NCI-H1417 (cell line): ENCODE measurements at places on chromosomes 11 and 22.

DNA sequence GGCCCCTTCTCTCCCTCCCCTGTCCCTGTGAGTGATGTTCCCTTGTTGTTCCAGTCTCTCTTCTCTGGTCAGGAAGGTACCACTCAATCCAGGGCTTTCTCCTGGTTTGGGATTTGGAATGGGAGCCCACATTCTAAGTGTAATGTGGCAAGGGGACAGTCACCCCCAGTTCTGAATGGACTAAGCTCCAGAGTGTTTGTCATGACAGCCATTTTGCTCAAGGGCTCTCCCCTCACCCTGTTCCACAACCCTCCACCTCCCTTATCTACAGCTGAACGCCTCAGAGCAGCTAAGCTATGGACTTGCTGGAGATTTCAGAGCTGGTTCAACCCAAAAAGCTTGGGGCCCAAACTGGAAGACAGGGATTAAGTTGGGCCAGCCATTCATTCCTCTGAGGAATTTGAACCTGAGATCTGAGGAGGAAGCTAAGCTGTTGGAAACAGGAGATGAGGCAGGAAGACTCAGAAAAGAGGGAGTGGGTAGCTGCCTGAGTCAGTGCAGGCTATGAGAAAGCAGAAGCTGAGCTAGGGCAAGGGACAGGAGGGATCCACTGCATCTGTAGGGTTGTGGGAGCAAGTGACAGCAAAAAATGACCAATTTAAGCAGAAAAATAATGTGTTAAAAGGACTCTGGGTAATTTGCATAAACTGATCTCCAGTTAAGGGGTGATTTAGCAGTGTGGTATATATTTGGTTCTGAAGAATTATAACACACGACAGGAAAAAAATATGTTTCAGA lies 22.9 kb upstream of the FCHSD2 start:
- DNase-seq = no peak

- peak; percentile 42 for DNase-seq
Measured at GRCh38 chr11:827146-827896, 398 bp upstream of the CRACR2B start.

- no peak for DNase-seq
Measured at GRCh38 chr22:29726106-29726505, 6.3 kb downstream of the CABP7 start.

- DNase-seq = no peak
Measured at GRCh38 chr11:57614234-57614772, 16.8 kb downstream of the SERPING1 start.

DNA sequence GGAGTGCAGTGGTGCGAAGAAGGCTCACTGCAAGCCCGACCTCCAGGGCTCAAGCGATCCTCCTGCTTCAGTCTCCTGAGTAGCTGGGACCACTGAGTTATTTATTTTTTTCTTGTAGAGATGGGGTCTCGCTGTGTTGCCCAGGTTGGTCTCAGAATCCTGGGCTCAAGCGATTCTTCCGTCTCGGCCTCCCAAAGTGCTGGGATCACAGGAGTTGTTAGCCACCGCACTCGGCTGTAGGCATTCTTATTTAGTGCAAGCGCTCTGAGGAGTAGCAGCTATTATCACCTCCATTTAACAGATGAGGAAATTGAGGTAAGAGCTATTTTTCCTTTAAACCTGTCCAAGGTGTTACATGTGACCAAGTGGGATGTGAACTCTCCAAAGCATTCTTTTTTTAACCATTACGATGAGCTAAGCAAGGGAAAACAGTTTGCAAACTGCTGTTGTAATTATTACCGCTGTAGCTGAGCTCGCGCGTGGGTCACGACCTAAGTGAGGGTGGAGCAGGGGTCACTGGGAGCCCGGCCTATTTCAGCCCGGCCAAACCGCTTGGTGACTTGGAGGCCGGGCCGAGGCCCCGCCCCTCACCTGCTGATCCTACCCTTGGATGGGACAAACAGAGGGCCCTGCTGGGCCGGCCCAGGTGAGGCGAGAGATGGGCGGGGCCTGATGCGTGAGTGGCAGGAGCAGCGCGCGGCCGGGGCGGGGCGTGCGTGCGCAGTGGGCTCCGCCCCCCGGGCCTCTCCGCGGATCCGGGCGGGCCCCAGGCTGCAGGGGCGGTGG lies 449 bp upstream of the KREMEN1 start:
- peak; percentile 57 for DNase-seq

- DNase-seq = no peak
Measured at GRCh38 chr11:134413826-134414731, 2.0 kb upstream of the B3GAT1 start.

DNA sequence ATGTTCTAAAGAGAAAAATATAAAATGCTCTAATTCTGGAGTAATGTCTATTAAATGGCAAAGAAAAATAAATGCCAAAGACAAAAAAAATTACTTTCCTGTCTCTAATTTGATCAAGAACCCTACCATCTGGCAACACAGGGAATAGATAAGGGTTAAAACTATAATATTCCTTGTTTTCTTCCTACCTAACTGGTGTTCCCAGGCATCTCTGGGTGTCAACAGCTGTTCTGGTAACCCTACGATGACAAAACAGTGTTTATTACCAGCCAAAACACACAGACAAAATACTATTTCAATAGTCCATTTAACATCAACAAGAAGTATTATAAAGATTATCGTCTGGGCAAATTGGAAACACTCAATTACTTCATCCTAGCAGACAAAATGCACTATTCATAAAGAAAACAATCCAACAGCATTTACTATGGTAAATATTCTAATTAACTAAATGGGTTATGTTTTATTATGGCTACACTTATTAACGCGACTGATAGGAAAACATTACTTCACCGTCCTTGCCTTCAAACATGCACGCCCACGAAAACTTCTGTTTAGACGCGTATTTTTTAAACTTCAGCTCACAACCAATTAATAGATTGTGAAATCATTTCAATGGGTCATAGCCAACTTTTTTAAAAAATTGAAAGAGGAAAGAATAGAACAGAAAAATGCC lies 50.6 kb downstream of the LGR4 start:
- no peak for DNase-seq

DNA sequence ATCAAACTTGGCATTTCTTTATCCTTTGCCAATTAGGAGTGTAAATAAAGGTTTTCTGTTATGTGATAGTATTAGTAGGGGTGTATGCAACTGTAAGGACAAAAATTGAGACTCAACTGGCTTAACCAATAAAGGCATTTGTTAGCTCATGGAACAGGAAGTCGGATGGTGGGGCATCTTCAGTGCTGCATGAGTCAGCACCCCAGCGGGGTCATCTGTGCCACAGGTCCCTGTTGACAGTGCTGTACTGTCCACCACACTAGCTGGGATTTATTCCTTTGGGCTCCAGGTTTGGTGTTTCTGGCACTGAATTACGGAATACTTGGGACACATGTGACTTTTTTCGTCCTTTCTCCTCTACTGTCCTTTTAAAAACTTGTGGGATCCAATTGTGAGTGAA lies 86.0 kb downstream of the PPP6R3 start:
- no peak for DNase-seq

DNA sequence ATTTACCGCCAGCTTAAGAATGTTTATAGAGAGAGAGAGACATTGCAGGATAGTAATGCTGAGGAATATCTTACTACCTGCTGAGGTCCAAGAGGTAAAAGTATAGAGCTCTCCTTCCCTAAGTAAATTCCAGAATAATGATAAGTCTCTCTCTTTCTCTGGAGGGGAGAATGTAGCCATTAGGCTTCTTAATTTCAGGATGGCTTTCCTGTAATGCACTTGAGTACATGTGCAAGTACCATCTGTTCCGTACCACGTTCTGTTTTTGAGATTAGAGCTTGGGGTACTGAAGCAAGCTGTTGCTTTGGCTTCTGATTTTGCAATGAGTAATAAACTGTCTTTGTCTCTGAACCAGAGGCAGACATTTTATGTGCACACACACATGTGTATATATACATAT lies 1314.0 kb downstream of the JRKL start:
- DNase-seq = no peak

DNA sequence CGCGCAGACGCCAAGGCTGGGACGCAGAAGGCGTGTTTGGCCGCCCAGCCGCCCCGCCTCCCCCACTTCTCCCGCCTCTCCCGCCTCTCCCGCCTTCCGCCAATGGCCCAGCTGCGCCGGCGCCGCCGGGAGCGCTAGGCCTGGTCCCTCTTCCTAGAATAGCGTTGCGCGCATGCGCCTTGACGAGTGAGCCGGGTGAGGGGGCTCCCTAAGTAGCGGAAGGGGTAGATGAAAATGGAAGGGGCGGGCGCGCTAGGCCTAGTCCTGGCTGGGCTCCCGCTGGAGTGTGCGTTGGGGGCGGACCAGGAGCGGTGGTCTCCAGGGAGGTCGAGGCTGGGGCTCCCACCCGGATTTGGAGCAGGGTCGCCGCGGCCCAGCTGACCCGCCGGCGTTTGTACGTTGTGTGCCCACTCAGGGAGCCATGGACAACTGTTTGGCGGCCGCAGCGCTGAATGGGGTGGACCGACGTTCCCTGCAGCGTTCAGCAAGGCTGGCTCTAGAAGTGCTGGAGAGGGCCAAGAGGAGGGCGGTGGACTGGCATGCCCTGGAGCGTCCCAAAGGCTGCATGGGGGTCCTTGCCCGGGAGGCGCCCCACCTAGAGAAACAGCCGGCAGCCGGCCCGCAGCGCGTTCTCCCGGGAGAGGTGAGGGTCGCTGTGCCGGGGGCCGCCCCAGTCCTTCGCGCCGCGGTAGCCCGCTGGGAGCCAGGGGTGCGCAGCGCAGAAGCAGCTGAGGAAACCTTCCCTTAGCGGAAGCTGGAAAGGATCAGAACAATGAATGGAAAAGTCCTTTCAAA lies at the start of gene AKIP1:
Gene AKIP1 (plus strand): TSS at position 161 of the 795 bp plus-strand sequence. CDS start 261 bp downstream, at position 422.
- DNase-seq = peak; percentile 96

GRCh38 chr22:23655891-23656475 lies 23.9 kb upstream of the DRICH1 start:
- DNase-seq = no peak

GRCh38 chr11:102900346-102900745 lies 25.6 kb upstream of the MMP12 start:
- DNase-seq = no peak

GRCh38 chr11:33344611-33345010 lies 87.4 kb downstream of the HIPK3 start:
- DNase-seq = no peak

DNA sequence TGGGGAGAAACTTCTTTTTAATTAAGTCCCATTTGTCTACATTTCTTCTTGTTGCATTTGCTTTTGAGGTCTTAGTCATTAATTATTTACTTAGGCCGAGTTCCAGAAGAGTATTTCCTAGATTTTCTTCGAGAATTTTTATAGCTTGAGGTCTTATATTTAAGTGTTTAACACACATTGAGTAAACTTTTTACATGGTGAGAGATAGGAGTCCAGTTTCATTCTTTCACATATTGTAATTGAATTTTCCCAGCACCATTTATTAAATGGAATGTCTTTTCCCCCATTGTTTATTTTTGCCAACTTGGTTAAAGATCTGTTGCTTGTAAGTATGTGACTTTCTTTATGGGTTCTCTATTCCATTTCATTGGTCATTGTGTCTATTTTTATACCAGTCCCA lies 1344.0 kb upstream of the RAG2 start:
- DNase-seq = no peak

DNA sequence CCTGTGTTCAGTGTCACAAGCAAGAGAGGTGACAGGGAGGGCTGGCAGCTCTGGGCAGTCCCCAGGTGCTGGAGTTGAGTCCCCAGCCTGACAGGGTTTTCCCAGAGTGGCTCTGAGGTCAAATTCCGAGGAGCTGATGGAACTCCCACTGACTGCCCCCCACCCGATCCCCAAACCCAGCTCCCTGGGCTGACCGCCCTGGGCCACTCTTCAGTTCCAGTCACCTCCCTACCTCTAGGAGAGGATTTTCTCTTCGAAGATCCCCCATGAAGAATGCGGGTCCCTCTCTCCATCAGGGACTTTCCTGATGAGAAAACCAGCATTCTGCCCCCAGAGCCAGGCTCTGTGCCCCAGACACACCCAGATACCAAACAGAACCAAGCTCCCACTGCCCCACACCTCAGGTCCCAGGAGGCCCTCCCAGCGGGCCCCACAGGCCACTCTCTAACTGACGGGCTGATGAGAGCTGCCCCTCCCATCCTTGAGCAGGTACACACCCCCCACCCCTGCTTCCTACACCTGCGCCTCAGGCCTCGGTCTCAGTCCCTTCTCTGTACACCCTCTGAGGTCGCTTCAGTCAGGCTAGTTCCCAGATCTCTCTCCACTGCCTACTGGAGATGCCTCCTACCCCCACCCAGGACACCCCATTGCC lies 12.1 kb upstream of the RAC2 start:
- no peak for DNase-seq

GRCh38 chr11:46051102-46051501 lies 70.2 kb downstream of the PHF21A start:
- DNase-seq = no peak

DNA sequence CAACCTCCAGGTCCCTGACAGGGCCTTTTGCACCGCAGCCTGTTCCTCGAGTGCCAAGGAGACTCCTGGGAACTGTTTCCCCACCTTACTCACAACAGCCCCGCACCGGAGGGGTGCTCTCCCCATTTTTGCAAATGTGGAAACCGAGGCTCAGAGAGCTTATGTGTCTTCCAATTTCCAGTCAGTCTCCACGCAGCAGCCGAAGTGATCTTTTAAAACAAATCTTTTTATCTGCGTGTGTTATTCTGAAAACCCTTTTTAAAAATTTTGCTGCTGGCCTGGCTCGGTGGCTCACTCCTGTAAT lies 409 bp upstream of the TMEM134 start:
- no peak for DNase-seq
